ENCODE measurements at places on chromosomes 6 and 20. TPM values are rescaled to one million over a fixed set of nuclear protein-coding genes. Genes with fewer than 3 reads are reported as not detected.

The RIPOR3 gene
- polyA plus RNA-seq, result 11.5 TPM

- DNase-seq, result peak; percentile 56
Measured at GRCh38 chr6:81997090-81997926, 244.8 kb upstream of the TENT5A start.

The UNC5CL gene
- 0.02 TPM for polyA plus RNA-seq

The SMIM26 gene
- 138 TPM for polyA plus RNA-seq
